ELR (cell line): ENCODE measurements at places on chromosomes 2 and 18.

- peak; percentile 73 for DNase-seq
These were observed 14.6 kb upstream of the LAPTM4A start for GRCh38 chr2:20065885-20066602.

- DNase-seq: no peak
These were observed 294.6 kb upstream of the ZSWIM2 start for GRCh38 chr2:187143537-187143936.

- no peak for DNase-seq
These were observed 34.5 kb upstream of the CSRNP3 start for GRCh38 chr2:165434865-165435496.

DNA sequence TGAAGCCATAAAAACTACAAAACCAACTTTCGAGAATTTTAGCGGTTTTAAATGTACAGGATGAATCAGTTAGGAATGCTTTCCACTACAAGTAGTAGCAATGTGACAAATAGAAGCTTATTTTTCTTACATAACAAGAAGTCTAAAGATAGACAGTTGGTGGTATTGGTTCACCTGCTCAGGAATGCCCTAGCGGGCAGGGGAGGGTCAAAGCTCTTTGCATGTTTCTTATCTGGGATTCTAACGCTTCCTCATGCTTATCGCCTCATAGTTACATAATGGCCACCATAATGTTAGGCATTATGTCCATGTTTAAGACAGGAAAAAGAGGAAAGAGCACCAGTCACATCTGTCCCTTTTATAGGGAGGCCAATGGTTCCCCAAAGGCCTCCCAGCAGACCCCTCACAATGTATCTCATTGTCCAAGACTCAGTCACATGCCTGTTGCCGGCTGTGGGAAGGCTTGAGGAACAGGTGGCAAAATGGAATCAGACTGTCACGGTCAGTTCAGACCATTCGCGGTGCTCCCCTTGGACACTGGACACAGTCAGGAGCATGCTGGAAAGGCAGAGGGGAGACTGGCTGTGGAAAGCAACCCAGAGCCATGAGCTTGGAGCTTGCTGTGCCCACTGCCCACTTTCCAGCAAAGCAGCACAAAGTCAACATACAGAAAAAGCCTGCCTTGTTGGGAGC lies 69.4 kb upstream of the ODC1 start:
- DNase-seq: no peak
